ENCODE measurements at places on chromosomes 5 and 9. TPM values are rescaled to one million over a fixed set of nuclear protein-coding genes. Genes with fewer than 3 reads are reported as not detected.

The SPACA9 gene
- total RNA-seq: 2.7 TPM

The SLC36A2 gene
- not detected for total RNA-seq

The ACTBL2 gene
- total RNA-seq: not detected

The GPR150 gene
- 1.7 TPM for total RNA-seq

The C9orf43 gene
- not detected for total RNA-seq

The DMGDH gene
- 4.2 TPM for total RNA-seq

The PTPN3 gene
- total RNA-seq: 15.5 TPM

The ENTPD2 gene
- 4.9 TPM for total RNA-seq

The CCDC187 gene
- not detected for total RNA-seq

The MROH2B gene
- total RNA-seq: not detected

The NSMF gene
- 35.1 TPM for total RNA-seq

The GDA gene
- not detected for total RNA-seq

The SLCO4C1 gene
- total RNA-seq: not detected

The SMIM15 gene
- 33.1 TPM for total RNA-seq

The CARD9 gene
- 16.9 TPM for total RNA-seq

The SPRY4 gene
- 13.5 TPM for total RNA-seq

The TOPORS gene
- 18.4 TPM for total RNA-seq

The IFNK gene
- not detected for total RNA-seq

The GRIN3A gene
- total RNA-seq: 1.5 TPM

Data from vagina (tissue), 2 donors.